ENCODE measurements at places on chromosomes 3 and 15.

DNA sequence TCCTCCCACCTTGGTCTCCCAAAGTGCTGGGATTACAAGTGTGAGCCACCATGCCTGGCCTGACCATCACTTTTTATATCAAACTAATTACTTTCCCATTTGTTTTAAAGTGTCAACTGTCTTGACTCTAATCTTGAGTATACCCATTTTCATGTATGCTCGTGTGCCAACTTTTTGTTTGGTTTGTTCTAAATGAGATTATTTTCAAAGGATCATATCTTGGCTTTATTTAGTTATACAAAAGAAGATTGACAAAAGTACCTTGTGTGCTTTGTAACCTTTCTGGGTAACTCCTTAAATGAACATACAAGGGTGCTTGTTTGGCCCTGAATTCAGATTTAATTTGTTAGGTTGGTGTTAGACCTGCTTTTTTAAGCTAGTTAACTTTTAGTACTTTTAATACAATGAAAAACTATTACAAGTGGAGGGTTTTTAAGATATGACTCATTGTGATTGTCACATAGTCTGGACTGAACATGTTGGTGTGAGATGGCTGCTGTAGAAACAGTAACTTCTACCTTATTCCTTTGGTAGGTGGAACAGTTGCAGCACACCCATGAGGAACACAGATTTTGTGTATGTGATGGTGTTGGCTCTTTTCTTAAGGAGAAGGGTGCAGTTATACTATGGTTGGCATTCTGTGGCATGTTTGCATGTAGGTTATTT is 10.7 kb downstream of the KIF23 start:
- H3K4me1 ChIP-seq, result peaks cover 30% of the 10 kb centered on the region
- no peak for DNase-seq
- no peak overlapping the region for H3K27ac ChIP-seq

DNA sequence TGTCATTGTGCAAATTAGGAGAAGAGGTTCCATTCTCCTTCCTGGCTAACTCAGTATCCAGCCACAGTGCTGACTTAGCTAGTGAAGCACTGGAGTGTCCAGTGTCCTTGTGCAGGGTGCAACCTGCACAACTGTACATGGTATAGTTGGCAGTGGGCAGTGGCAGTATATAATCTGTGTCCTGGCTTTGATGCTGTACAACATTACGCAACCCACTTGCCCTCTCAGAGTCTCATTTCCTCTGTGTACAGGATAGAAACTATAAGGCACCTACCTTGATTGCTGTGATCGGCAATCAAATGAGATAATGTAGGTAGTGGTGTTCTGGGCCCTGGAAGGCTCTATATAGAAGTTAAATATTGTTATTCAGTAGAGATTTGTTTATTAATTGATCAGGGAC is 333.6 kb downstream of the CLSTN2 start:
- no peaks in the 10 kb centered on the region for H3K36me3 ChIP-seq
- H3K27me3 ChIP-seq, result no peaks in the 10 kb centered on the region
- H3K4me1 ChIP-seq, result no peaks in the 10 kb centered on the region
- H3K4me3 ChIP-seq, result no peak overlapping the region
- DNase-seq, result no peak
- H3K27ac ChIP-seq, result no peak overlapping the region

GRCh38 chr3:27675287-27675686 is 46.8 kb downstream of the EOMES start:
- H3K36me3 ChIP-seq, result no peaks in the 10 kb centered on the region
- no peak overlapping the region for H3K4me3 ChIP-seq
- H3K4me1 ChIP-seq, result peaks cover 9% of the 10 kb centered on the region
- no peak for DNase-seq
- no peaks in the 10 kb centered on the region for H3K27me3 ChIP-seq
- H3K27ac ChIP-seq, result no peak overlapping the region

GRCh38 chr3:197001106-197001971 is 28.3 kb downstream of the MELTF start:
- DNase-seq, result no peak
- peaks cover 13% of the 10 kb centered on the region for H3K4me1 ChIP-seq
- H3K27me3 ChIP-seq, result no peaks in the 10 kb centered on the region
- no peak overlapping the region for H3K27ac ChIP-seq
- H3K4me3 ChIP-seq, result no peak overlapping the region
- no peaks in the 10 kb centered on the region for H3K36me3 ChIP-seq

DNA sequence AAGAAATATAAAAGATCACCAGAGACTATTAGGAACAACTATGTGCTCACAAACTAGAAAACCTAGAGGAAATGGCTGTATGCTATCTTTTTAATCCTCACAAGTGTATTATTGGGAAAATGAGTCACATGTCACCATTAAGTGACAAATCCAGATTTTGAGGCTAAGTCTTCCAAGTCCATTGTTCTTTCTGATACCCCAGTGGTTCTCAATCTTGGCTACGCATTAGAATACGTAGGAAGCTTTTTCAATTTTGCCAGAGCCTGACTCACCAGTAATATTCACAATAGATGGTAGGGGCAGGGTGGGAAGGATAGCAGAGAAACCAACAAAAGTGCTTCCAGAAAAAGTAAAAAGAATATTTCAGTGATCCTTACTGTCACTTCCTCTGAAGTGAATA is 117.0 kb downstream of the FILIP1L start:
- H3K27me3 ChIP-seq, result no peaks in the 10 kb centered on the region
- H3K27ac ChIP-seq, result no peak overlapping the region
- no peaks in the 10 kb centered on the region for H3K4me1 ChIP-seq
- no peak for DNase-seq
- no peak overlapping the region for H3K4me3 ChIP-seq

DNA sequence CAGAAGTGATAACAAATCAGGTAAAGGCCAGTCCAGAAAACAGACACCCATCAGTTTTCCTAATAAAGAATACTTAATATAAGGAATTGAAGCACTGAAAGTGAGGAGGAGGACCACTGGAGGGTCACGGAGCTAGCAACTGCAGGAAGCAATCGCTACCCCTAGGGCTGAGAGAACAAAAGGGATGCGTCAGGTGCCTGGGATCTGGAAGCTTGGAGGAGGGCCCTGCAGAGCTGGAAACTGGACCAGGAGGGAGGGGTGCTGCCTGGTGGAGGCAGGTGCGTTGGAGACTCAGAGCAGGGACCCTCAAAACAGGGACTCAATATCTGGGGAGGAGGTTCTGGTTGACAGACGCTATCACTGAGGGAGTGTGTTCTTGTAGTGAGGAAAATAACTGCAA is 308.1 kb upstream of the RASGRP1 start:
- H3K4me3 ChIP-seq, result no peak overlapping the region
- DNase-seq, result no peak
- peaks cover 13% of the 10 kb centered on the region for H3K4me1 ChIP-seq
- H3K27me3 ChIP-seq, result no peaks in the 10 kb centered on the region
- no peak overlapping the region for H3K27ac ChIP-seq

DNA sequence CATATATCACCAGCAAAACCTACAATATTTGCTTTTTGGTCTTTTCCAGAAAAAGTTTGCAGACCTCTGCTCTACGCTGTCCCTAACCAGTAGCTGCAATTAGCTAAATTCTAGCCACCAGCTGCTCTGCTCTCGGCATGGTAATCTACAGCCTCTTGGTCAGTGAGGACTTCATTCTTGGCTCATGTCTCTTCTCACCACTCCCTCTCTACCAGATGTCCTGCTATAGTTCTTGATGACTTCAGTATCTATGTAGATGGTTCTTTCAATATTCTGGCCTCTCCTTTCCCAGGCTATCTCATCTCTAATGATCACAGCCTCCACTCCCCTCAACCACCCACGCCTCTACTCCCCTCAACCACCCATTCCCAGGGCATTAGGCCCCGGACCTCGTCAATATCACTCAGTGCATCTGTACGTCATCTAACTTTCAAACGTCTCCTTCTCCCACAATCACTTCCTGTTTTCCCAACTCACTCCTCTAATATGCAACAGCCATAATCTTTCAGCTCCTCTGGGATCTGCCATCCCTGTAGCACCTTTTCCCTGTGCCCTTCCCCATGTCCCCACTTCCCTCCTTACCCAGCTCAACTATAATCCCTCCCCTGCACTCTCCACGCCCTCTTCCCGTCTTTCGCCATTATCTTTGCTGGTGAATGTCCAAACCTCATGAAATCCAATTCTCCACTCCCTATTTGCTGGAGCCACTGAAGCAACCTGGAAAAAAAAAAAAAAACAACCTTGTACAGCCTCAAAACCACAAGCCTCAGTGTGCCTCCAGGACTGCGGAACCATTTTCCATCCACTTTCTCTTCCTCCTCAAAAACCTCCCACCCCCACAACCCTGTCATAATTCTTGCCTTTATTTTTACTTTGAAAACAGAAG is 429.4 kb upstream of the PROK2 start:
- H3K4me3 ChIP-seq, result no peak overlapping the region
- H3K27ac ChIP-seq, result no peak overlapping the region
- no peaks in the 10 kb centered on the region for H3K36me3 ChIP-seq
- H3K4me1 ChIP-seq, result peaks cover 9% of the 10 kb centered on the region
- no peak for DNase-seq
- no peaks in the 10 kb centered on the region for H3K27me3 ChIP-seq

DNA sequence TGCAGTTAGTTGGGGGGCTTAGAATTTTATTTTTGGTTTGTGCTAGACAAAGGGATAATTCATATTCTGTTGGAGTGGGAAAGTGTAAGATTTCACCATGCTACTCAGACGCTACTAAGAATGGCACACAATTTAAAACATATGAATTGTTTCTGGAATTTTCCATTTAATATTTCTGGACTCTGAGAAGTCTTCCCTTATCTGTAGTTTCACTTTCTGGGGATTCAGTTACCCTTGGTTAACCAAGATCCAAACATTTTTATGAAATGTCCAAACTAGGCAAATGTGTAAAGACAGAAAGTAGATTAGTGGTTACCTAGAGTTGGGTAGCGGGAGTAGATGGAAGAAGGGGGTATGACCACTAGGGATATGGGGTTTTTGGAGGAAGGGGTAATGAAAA is 53.1 kb downstream of the TCF12 start:
- H3K4me1 ChIP-seq, result no peaks in the 10 kb centered on the region
- H3K27me3 ChIP-seq, result no peaks in the 10 kb centered on the region
- no peak for DNase-seq
- no peak overlapping the region for H3K4me3 ChIP-seq
- no peak overlapping the region for H3K27ac ChIP-seq
- H3K36me3 ChIP-seq, result no peaks in the 10 kb centered on the region

DNA sequence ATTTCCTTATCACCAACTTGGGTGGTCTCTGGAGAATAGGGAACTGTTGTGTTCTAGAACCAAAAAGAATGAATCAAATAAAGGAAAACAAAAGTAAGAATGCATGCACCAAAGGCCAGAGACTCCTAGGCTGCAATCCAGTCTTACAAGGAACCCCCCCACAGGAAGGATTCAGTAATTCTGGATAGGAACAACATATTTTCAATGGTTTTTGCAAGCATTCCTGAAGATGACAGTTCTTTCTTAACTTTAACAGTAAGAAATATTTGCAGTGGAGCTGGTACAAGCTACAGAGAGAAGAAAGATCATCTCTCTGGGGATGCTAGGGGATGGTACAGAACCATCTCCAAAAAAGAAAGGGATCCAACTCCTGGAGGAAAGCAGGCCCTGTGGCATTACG is 116.2 kb upstream of the CHRM5 start:
- peaks cover 60% of the 10 kb centered on the region for H3K4me1 ChIP-seq
- DNase-seq, result peak; percentile 81
- no peaks in the 10 kb centered on the region for H3K27me3 ChIP-seq
- H3K27ac ChIP-seq, result peak overlapping the region; percentile 98

GRCh38 chr15:100770661-100771584 is 108.7 kb upstream of the ALDH1A3 start:
- no peaks in the 10 kb centered on the region for H3K36me3 ChIP-seq
- H3K27me3 ChIP-seq, result no peaks in the 10 kb centered on the region
- no peak overlapping the region for H3K4me3 ChIP-seq
- no peak for DNase-seq
- H3K4me1 ChIP-seq, result peaks cover 23% of the 10 kb centered on the region

DNA sequence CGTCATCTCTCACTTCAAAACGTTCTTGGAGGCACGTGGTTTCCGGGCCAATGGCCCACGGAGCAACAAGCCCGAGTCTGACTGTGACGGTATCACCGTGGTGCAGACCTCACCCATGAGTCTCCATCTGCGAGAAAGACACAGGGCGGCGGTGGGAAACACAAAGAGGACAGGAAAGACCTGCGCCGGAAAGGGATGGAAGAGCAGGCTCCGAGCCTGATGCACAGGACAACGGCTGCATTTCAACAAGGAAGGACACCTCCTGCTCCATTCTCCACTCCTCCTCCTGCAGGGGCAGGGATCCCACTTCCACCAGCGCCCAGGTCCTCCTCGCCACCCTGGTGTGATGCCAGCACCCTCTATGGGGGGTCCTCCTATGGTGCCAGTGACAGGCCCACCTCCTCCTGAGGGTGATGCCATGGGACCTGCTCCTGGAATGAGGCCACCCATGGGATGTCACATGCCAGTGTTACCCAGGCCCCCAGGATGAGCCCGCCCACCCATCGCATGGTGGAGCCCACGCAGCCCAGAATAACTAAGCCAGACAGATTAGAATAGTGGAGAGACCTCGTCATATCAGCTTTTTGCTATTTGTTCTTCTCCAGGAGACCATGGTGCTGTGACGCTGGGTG is 73.0 kb upstream of the PCSK6 start:
- no peak for DNase-seq
- no peaks in the 10 kb centered on the region for H3K4me1 ChIP-seq

DNA sequence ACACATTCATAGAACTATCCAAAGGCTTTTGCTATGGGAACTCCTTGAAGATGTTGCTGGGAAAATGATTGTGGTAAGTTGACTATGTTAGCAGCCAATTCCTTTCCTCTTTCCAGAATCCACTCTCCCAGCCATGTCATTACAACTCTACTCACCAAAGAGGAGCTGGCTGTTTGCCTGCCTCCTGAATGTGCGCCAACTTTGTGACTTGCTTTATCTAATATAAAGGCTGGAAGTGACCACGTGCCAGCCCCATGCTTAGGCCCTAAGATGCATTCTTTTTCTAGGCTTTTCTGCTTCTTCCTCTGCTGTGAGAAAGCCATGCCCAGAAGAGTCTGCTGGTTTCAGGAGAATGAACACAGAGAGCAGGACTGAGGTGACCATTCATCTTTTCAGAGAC is 182.2 kb downstream of the GABRB3 start:
- H3K36me3 ChIP-seq, result no peaks in the 10 kb centered on the region
- no peak overlapping the region for H3K4me3 ChIP-seq
- H3K27ac ChIP-seq, result no peak overlapping the region
- DNase-seq, result no peak

DNA sequence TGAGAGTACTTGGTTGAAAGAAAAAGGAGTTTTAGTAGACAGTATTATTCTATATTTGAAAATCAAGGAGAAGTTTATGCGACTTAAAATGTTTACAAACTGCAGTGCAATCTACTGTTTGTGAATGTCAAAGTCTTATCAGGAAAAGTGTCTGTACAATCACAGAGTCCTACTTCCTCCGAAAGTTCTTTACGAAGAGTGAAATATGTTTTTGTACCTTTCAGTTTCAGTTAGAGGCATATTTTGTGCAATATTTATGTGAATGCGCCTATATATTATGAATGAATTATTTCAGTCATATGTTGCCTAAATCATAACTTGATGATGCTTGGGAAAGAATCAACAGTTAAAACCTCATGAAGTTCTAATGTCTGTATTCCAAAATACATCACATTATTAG is 31.5 kb downstream of the NGRN start:
- no peak for DNase-seq
- H3K4me3 ChIP-seq, result no peak overlapping the region
- no peaks in the 10 kb centered on the region for H3K27me3 ChIP-seq
- H3K27ac ChIP-seq, result no peak overlapping the region
- peaks cover 4% of the 10 kb centered on the region for H3K4me1 ChIP-seq
- H3K36me3 ChIP-seq, result no peaks in the 10 kb centered on the region

GRCh38 chr15:85618956-85619491 is 175.7 kb downstream of the KLHL25 start:
- peaks cover 56% of the 10 kb centered on the region for H3K4me1 ChIP-seq
- DNase-seq, result peak; percentile 83
